Lower leg skin (tissue), 4 donors: ENCODE measurements at places on chromosomes 7 and 10. TPM values are rescaled to one million over a fixed set of nuclear protein-coding genes. Genes with fewer than 3 reads are reported as not detected.

Gene ATP6V0E2
- 21.6 TPM for total RNA-seq

Gene EN2
- total RNA-seq = not detected

Gene NYAP1
- 2.1 TPM for total RNA-seq

Gene CHRM2
- not detected for total RNA-seq

Gene RAPGEF5
- total RNA-seq = 25.3 TPM

Gene COL28A1
- 1.9 TPM for total RNA-seq

Gene FANK1
- 4.0 TPM for total RNA-seq

Gene FKBP9
- total RNA-seq = 81.8 TPM

Gene ZMYND11
- total RNA-seq = 50.8 TPM

Gene FAM107B
- total RNA-seq = 32.4 TPM

Gene GJD4
- not detected for total RNA-seq

Gene XRCC2
- total RNA-seq = 0.74 TPM

Gene ZNF783
- total RNA-seq = 17.2 TPM

Gene ZNF438
- total RNA-seq = 7.7 TPM

Gene ICA1
- total RNA-seq = 33.6 TPM

Gene AGK
- 9.8 TPM for total RNA-seq

Gene LRRC18
- not detected for total RNA-seq

Gene CNPY1
- total RNA-seq = not detected

Gene PRKAR2B
- 5.7 TPM for total RNA-seq

Gene FAM237B
- not detected for total RNA-seq

Gene SLIT1
- total RNA-seq = not detected

Gene CDK1
- 7.1 TPM for total RNA-seq

Gene OPN4
- 0.32 TPM for total RNA-seq

Gene PNLIPRP2
- total RNA-seq = 0.29 TPM

Gene ADO
- total RNA-seq = 22.3 TPM

Gene PRSS37
- not detected for total RNA-seq

Gene LRRTM3
- not detected for total RNA-seq

Gene ERVW-1
- total RNA-seq = not detected

Gene HMX3
- total RNA-seq = not detected

Gene CH25H
- 0.45 TPM for total RNA-seq

Gene PHKG1
- total RNA-seq = 0.78 TPM

Gene AGFG2
- total RNA-seq = 47.1 TPM

Gene HSPA12A
- 6.4 TPM for total RNA-seq

Gene FRMD4A
- 27.5 TPM for total RNA-seq

Gene NXPH1
- not detected for total RNA-seq

Gene PRSS2
- total RNA-seq = not detected

Gene ALOX5
- 10.2 TPM for total RNA-seq

Gene CCDC136
- 2.3 TPM for total RNA-seq

Gene SEC24C
- 58.6 TPM for total RNA-seq

Gene POMZP3
- total RNA-seq = 2.1 TPM

Gene SPDYE2B
- not detected for total RNA-seq

Gene MGMT
- total RNA-seq = 38.7 TPM

Gene FAM241B
- total RNA-seq = 1.1 TPM

Gene ANK3
- total RNA-seq = 76.2 TPM

Gene PRKAG2
- 14.3 TPM for total RNA-seq

Gene UPK3B
- total RNA-seq = 2.4 TPM

Gene CPA2
- total RNA-seq = not detected

Gene PNPLA8
- 34.4 TPM for total RNA-seq

Gene AKR1C4
- total RNA-seq = not detected

Gene PCLO
- 1.4 TPM for total RNA-seq

Gene TLX1
- 0.15 TPM for total RNA-seq

Gene C7orf33
- not detected for total RNA-seq

Gene HNRNPF
- total RNA-seq = 254 TPM

Gene SEMA4G
- 31.9 TPM for total RNA-seq

Gene ZC3HAV1L
- total RNA-seq = 39.6 TPM

Gene NPSR1
- total RNA-seq = not detected

Gene HOXA9
- 43.1 TPM for total RNA-seq

Gene IDI1
- 27.6 TPM for total RNA-seq

Gene CLRN3
- total RNA-seq = not detected
